ENCODE measurements at places on chromosomes 6 and 20. TPM values are rescaled to one million over a fixed set of nuclear protein-coding genes. Genes with fewer than 3 reads are reported as not detected.

GRCh38 chr20:45121388-45121787 is 2.9 kb downstream of the WFDC12 start:
- no peak for DNase-seq

ARFGEF2 gene
- 19.3 TPM for total RNA-seq

GRCh38 chr6:137641474-137642077 is 147.4 kb upstream of the OLIG3 start:
- DNase-seq, result peak; percentile 81

DNA sequence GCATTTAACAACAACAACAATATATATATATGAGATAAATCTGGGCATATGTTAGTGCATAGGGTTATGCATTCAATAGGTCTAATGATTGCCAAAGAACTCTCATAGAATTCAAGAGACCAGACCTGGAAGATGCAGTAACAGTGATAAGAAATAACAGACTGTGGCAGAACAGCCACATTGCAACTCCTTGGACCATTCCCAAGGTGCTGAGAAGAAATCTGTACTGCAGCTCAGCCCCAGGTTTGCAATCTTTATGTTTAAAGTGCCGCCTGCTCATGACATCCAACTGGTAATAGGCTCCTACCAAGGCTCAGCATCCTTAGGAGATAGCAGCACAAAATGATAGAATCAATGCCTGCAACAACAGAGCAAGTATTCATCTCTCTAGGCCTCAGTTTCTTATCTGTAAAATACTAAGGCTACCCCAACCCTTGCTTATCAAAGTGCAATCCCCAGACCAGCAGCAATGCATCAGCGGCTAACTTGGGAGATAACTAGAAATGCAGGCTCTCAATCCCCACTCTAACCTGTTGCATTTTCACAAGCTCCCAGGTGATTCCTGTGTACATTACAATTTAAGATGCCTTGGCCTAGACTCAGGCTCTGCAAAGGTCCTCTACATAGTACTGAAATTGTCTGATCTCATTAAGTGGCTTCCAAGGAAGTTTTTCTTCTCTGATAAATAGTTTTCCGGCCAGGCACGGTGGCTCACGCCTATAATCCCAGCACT is 30.6 kb upstream of the PIM1 start:
- DNase-seq, result no peak

KCNS1 gene
- total RNA-seq, result 0.66 TPM

DNA sequence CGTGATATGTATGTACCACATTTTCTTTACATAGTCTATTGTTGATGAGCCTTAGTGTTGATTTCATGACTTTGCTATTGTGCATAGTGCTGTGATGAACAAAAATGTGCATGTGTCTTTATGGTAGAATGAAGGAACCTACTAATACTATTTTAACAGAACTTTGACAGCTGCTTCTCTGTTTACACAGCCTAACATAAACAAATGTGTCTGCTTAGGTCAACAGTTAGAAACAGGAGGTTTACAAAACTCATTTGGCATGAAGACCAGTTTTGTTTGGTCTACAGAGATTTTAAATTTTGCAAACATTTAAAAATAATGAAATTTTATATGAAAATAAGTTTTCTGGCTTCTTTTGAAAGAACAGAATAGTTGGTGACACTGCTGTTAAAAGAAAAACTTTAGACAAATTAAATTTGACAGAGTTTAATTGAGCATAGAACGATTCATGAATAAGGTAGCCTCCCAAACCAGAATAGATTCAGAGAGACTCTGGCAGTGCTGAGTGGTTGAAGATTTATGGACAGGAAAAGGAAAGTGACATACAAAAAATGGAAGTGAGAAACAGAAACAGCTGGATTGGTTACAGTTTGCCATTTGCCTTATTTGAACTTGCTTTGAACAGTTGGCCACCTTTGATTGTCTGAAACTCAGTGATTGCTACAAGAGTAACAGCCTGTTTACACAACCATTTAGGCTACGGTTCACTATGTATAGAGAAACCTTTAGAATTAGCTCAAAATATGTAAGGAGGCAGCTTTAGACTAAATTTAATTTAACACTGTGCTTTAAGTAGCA is 715.8 kb upstream of the HS3ST5 start:
- DNase-seq, result no peak
